ENCODE measurements at places on chromosomes 12 and 14.

DNA sequence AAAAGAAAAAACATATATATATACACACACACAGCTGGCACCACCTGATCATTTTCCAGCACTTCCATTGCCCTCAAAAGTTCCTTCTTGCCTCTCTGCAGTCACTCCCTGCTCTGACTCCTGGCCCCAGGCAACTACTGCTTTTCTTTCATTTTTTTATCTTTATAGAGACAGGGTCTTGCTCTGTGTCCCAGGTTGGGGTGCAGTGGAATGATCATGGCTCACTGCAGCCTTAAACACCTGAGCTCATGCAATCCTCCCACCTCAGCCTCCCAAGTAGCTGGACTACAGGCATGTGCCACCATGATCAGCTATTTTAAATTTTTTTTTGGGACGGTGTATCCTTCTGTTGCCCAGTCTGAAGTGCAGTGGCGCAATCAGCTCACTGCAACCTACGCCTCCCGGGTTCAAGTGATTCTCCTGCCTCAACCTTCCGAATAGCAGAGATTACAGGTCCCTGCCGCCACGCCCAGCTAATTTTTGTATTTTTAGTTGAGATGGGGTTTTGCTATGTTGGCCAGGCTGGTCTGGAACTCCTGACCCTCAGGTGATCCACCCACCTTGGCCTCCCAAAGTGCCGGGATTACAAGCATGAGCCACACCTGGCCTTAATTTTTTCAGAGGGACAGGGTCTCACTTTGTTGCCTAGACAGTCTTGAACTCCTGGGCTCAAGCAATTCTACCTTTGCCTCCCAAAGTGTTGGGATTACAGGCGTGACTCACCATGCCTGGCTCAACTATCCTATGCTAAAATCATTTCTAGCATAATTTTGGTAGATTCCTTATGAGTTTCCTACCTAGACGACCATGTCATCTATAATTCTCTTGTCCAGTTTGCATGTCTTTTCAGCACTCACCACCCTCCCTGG is 7.8 kb downstream of the HSP90AA1 start:
- no peak for DNase-seq

GRCh38 chr14:94349276-94349675 is 26.1 kb upstream of the SERPINA6 start:
- no peak for DNase-seq

DNA sequence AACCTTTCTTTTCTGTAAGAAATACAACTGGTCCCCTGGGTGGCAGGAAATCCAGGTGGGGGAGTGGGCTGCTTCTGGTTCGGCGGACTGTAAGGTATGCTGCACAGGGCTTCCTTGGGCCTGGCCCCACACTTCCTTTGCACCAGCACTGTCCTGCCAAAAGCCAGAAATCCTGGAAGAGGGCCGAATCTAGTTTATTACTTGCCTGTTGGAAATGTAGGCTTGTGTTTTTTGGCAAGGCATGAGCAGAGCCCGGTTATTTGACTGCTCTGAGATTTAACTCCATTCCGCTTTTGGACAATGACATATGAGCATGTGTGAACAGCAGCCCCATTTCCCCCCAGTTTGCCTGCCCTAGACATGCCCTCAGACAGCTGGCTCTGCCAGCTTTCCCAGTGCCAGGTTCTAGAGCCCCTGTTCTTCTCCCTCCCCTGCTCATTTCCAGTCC is 86.6 kb downstream of the BORCS5 start:
- DNase-seq: no peak

- peak; percentile 80 for DNase-seq
Measured at GRCh38 chr12:122123051-122123760, 44.6 kb downstream of the MLXIP start.

- DNase-seq: no peak
Measured at GRCh38 chr14:95895720-95896119, 19.1 kb downstream of the TUNAR start.

DNA sequence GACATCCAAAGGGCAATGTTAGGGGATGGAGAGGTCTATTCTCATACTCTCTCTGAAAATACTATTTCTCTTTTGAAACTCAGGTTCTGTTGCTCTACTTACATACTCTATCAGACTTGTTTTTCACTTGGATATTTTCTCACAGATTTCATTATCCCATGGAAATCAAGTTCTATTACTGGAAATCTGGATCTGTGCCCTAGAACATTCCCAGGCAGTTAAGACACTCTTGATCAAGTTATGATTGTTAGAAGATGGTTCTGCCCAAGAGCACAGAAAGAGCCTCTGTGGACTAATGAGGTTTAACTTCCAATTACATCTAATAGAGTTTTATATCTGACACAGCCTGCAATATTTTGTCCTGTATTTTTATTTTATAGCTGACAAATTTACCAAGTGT is 591.0 kb upstream of the ATP2B1 start:
- no peak for DNase-seq

- DNase-seq: peak; percentile 81
Measured at GRCh38 chr12:103884316-103884715, 43.3 kb upstream of the NT5DC3 start.

GRCh38 chr14:30267141-30267540 is 291.8 kb upstream of the G2E3 start:
- no peak for DNase-seq

GRCh38 chr12:14482886-14483285 is 84.8 kb downstream of the PLBD1 start:
- no peak for DNase-seq

DNA sequence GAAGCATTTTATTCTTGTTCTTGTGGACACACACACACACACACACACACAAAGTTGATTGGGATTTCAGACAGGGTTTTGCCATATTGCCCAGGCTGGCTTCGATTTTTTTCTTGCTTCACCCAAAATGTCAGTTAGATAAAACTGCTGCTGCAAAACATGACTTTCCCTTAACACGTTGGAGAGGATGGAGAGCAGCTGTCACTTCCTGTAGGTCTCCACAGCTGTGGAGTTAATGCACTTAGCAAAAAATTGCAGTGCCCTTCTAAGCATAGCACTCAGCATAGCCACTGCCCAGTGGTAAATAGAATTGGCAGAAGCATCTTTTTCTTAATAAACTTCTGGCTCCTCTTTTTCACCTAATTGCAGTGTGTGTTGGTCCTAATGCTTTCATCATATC is 54.5 kb downstream of the PDZRN4 start:
- DNase-seq: peak; percentile 63

- no peak for DNase-seq
Measured at GRCh38 chr12:78261901-78262300, 431.2 kb downstream of the NAV3 start.

- no peak for DNase-seq
Measured at GRCh38 chr12:62599854-62600437, 133.3 kb downstream of the MON2 start.

GRCh38 chr14:51240804-51241380 is 845 bp downstream of the TMX1 start:
- no peak for DNase-seq

GRCh38 chr12:122022393-122023338 is 982 bp downstream of the BCL7A start:
- DNase-seq: peak; percentile 77

GRCh38 chr12:51521554-51522276 is 69.3 kb upstream of the SCN8A start:
- no peak for DNase-seq

- no peak for DNase-seq
Measured at GRCh38 chr12:120914794-120915193, 10.6 kb upstream of the SPPL3 start.

DNA sequence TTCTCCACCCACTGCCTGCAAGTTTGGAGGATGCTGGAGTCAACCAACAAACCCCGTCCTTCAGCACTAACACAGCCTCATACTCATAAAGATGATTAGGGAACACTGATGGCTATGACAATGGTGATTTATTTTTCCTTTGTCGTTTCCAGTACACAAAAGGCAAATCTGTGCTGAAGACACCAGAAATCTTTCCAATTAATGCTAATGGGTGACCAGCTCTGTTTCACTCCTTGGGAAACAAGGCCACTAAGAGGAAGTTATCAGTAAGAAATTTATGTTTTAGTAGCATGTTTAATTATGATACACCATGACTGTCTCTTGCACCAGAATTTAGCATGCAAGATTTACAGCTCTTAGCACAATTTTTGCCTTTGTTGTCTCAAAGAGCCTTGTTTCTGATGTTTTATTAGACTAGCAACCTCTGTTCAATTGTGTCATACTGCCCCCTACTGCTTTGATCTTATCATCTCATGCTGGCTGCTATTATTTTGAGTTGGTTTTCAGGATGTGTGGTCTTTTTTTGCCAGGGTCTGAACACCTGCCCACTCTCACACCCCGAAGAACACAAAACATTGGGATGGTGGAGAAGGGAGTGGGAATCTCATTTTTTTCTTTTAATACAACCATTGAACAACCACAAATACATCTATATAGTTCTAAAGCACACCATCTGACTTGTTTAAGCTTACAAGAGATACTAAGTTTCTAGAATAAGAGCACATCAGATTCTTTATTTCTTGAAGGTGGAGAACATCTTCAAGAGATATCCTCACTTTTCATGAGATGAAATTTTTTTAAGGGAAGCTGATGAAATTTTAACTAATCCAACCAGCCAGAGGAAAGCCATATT is 160.9 kb downstream of the SPTSSA start:
- peak; percentile 60 for DNase-seq

GRCh38 chr14:106315436-106315835 is 789.1 kb downstream of the TMEM121 start:
- no peak for DNase-seq

DNA sequence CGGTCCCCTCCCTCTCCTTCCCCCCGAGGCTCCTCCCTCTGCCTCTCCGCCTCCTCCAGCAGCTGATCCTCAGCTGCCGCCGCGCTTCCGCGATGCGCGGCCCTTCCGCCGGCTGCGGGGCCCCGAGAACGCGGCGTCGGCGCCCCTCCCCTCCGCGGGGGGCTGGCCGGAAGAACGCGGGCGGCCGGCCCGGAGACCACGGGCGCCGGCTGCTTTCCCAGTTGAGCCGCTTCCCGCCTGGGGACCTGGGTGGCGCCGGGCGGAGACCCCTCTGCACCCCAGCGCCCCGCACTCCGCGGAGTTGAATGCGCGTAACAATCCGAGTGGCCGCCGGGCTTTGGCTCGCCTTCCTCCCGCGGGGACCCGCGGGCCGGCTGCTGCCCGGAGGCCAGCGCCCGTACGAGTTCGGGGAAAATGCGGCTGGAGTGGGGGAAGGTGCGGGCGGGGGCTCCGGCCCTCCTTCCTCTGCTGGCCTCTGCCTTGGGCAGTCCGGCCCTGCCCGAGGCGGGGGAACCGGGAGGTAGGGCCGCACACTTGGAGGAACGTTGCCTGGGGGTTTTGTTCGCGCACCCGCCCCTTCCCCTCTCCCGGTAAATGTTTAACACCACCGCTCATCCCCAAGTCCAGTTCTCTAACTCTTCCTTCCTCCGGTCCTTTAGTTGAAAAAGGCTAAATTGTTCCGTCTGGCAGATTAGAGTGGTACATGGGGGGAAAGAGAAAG is 393 bp upstream of the DCAF5 start:
- DNase-seq: peak; percentile 97

DNA sequence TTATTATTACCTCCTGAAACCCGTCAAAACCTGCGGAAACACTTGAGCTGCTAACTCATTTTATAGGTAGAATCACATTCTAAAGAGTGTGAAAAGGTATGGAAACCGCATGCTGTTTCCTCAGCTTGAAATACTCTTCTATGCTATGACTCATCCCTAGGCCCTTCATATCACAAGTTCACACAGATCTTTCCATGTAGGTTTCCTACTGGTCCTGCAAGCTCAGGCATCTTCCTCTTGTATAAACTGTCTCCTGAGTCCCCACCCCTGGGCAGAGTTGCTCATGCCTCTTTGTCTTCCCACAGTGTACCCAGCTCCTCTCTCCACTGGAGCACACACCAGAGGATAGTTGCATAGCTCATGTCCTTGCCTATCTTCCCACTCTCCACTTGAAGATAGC is 84.7 kb downstream of the CMAS start:
- no peak for DNase-seq

- no peak for DNase-seq
Measured at GRCh38 chr14:32453857-32454810, 125.0 kb downstream of the AKAP6 start.

- DNase-seq: no peak
Measured at GRCh38 chr12:27861428-27862167, 81.6 kb upstream of the MANSC4 start.

DNA sequence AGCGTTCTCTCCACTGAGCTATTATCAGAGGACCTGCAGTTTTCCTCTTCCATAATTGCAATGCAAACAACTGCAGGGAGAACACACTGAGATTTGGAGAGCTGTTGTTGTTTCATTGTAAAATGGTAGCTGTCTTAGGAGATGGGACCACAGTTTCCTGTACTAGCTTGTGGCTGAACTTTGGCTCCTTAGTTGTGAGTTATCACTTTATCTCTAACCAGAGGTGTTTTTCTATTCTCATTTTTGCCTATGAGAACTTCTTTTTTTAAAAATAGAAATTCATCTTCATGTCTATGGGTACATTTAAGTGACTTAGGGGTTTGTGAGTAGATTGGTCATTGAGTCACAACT is 216.5 kb downstream of the SLC38A4 start:
- DNase-seq: peak; percentile 26

GRCh38 chr14:76753541-76754198 is 7.6 kb upstream of the VASH1 start:
- no peak for DNase-seq

GRCh38 chr14:54699735-54700134 is 132.8 kb downstream of the SAMD4A start:
- DNase-seq: no peak
